ENCODE measurements at places on chromosomes 13 and 19.

GRCh38 chr13:34307607-34308006, 489.7 kb downstream of the RFC3 start:
- no peak for DNase-seq

GRCh38 chr13:100811928-100812327, 137.3 kb upstream of the TMTC4 start:
- DNase-seq, result no peak

DNA sequence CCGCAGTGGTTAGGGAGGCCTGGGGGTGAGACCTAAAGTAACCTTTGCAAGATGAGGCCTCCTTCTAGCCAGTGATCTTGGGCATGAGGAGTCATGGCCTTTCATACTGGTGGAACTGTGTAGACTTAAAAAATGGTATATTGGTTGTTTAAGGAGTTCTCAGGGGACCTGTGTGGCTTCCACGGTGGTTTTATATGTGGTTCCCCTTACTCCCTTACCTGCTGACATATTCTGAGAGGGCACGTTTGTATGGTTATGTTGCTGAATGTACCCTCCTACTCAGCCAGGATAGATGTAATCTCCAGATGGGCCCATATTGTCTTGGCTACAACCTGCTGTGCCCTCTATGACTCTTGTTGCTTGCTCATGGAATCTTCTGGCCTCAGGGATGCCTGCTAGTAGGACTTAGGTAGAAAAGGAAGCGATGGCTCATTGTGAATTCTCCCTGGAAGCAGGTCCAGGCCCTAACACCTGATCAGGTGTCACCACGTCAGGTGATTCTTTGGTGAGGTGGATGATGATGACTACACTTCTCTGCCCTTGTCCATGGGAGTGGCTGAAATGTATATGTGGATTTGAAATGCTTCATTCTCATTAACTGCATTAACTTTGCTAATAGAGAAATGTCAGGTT, 1.8 kb downstream of the ZNF460 start:
- peak; percentile 49 for DNase-seq

DNA sequence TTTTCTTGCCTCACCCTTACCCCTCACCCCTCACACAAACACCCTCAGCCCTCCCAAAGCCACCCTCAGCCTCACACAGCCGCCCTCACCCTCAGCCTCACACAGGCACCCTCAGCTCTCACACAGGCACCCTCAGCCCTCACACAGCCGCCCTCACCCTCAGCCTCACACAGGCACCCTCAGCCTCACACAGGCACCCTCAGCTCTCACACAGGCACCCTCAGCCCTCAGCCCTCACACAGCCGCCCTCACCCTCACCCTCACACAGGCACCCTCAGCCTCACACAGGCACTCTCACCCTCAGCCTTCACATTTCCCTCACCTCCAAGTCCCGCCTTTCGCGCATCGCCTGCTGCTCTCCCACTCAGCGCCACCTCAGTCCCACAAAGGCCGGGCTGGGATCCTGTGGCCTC, 287 bp upstream of the ZSCAN22 start:
- DNase-seq, result no peak

DNA sequence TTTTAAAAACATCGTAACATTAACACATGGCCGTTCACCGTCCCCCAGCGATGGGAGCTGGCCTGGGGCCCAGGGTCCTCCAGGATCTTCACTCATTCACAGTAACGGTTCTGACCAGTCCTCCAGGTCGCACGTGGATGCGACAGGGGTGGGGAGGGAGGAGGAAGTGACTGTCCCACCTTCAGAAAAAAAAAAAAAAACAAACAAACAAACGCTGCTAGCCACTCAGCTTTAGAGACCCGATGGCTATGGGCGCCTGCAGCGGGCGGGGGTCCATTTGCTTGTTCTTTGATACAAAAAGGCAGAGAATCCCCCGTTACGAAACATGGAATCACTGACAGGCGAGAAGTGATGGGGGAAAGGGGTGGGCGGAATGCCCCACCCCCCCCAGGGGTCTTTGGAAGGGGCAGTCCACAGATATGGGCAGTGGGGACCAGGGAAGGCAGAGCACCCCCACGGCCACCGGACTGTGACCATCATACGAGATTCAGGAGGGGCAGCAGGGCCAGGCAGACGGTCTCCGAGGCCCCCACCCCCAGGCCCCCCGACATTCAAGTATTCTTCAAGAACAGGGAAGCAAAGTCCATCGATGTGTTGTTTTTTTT, 13.3 kb downstream of the MKNK2 start:
- no peak for DNase-seq

- no peak for DNase-seq
These were observed 361.0 kb downstream of the KLF12 start for GRCh38 chr13:73773168-73773549.

DNA sequence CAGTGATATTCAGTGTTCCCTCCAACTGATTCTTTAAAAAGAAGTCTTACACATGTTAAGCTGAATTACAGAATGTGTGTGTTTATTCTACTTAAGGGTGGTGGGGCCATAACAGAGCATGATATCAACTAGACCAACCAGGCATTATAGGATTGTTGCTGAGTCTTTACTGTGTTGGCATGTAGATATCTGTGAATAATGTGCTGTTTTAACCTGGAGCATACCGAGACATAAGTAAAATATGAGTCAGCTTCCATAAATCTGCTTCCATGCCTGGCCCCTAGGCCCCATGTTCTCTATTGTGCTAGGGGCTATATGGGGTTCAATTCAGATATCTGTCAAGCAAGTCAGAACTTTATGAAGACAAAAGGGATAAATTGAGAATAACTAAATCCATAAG, 295.7 kb downstream of the MTUS2 start:
- DNase-seq, result no peak

DNA sequence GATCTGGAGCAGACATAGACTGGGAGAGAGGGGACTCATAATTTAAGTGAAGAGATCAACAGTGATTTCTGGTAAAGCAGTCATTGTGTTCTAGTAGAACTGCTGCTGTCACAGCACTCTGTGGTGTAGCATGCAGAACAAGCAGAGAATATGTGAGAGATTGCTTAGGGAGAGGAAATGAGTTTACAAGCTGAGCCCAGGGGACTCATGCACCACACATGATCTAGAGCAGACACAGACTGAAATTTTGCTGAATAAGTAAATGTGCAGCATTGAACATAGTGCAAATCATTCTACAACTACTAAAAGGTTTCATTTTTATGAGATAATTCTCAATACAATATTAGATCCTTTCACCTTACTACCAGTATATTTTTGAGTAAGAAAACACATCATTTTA, 125.7 kb downstream of the MYO16 start:
- no peak for DNase-seq

GRCh38 chr13:48662226-48662625, 8.5 kb downstream of the CYSLTR2 start:
- DNase-seq, result no peak

- no peak for DNase-seq
These were observed 19.8 kb upstream of the GNA15 start for GRCh38 chr19:3115916-3116602.

- DNase-seq, result no peak
These were observed 196.3 kb downstream of the SLITRK5 start for GRCh38 chr13:87867426-87867825.

- no peak for DNase-seq
These were observed 1552.2 kb downstream of the PCDH9 start for GRCh38 chr13:65677906-65678305.

- no peak for DNase-seq
These were observed 20.7 kb upstream of the PTBP1 start for GRCh38 chr19:776549-776948.

GRCh38 chr13:97023117-97023516, 28.8 kb upstream of the OXGR1 start:
- DNase-seq, result no peak

- no peak for DNase-seq
These were observed 112.8 kb upstream of the GJB6 start for GRCh38 chr13:20344836-20345490.

DNA sequence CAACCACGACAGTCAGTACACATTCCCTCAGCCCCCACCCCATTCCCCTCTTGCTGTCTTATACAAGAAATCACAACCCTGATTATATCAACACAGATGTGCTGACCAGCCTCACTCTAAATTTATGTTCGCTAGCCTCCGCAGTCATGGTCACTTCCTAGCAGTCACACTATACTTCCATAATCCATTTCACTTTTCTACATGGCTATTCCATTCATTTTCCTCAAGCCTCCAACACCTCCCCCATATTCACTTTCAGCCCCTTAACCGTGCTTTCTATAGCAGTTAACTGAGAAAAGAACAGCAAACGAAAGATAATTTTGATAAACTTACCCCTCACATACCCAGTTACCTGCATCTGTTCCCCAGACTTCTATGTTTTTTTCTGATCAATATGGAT, 8.4 kb downstream of the LSM14A start:
- DNase-seq, result no peak

GRCh38 chr13:91269237-91269636, 78.2 kb upstream of the MIR17HG start:
- no peak for DNase-seq

DNA sequence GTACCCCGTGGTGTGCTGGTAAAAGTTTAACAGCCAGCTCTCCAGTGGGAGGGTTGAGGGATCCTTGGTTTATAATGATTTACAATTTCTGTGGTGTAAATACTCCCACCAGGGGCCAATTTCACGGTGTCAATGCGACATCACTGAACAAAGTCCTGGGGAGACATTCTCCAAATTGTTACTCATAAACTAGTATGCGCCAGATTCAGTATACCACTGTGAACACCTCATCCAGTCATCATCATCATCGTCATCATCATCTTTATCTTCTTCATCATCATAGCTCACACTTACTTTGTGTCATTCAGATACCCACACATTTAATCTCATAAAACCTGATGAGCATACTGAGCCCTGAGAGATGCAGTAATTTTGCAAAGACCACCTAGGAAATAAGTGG, 17.2 kb upstream of the TNFSF14 start:
- no peak for DNase-seq

DNA sequence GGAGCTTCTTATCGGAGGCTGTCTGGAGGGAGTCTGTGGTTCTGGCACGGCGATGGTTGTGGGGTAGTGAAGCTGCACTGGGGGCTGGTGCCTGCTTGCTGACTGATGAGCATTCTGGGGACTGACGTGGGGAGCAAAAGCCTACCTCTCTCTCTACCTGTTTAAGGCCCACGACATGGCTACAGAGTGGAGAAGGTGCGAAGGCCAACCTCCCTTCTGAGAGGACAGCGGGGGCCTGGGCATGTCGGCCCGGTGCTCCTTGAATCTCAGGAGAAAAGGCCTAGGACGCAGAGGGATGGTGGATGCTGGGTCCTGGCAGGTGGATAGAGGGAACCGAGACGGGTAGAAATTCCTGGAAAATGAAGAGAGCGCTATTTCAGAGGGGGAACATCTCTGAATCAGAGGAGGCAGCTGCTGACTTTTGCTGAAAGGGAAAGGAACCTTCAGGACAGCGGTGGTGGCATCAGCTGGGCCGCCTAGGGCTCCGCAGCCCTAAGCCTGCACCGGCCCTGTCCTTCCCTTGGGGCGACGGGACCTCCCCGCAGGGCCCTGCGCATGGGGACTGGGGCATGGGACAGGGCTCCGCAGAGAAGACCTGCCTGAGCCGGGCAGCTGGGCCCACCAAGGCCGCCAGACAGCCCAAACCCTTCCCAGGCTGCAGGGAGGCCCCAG, 35.0 kb upstream of the MEDAG start:
- no peak for DNase-seq

DNA sequence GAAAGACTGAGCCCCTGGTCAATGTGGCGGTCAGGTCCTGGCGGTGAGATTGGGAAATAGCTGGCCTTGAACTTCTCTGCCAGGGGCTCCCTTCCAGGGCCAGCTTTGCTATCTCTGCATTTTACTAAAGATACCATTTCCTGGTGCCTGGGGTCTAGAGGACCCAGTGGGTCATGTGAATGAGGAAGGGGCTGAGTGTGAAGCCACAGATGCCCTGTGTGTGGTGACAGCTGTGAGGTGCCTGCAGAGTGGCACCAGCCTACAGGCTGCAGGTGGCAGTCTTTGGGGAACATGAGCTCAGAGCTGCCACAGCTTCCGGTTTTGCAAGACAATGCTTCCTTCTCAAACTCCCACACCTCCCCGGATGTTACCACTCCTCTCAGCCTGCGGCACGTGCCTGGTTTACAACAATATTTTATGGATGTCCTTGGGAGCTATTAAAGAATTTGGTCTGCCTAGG, 5.2 kb upstream of the MLNR start:
- peak; percentile 65 for DNase-seq

GRCh38 chr13:100648354-100648753, 26.2 kb downstream of the TMTC4 start:
- DNase-seq, result no peak

DNA sequence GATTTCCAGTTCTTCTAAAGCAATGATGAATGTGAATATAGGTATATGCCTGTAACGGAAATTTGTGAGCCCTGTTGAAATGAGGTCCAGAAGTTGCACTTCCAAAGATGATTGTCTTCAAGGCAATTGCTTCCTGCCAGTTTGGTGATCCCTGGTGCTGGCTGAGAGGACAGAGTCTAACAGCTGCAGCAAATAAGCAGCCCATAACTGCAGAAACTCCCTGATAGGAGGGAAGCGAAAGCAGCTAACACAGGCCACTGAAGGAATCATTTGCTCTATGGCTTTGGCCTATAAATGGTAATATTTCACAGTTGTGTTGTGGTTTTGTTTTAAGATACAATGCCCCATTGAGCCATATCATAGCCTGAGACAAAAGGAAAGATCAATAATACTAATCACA, 451.5 kb upstream of the MIR17HG start:
- no peak for DNase-seq

- DNase-seq, result no peak
These were observed 203.9 kb downstream of the SHISA2 start for GRCh38 chr13:25847635-25848626.

- DNase-seq, result no peak
These were observed 26.5 kb downstream of the SMIM24 start for GRCh38 chr19:3453840-3454239.

GRCh38 chr13:78978381-78978998, 319.5 kb upstream of the OBI1 start:
- DNase-seq, result peak; percentile 50

- no peak for DNase-seq
These were observed 38.9 kb downstream of the COG3 start for GRCh38 chr13:45503658-45504057.

- DNase-seq, result peak; percentile 44
These were observed 28.7 kb upstream of the CD33 start for GRCh38 chr19:51196181-51196580.

Measured in activated CD8-positive, alpha-beta memory T cell treated with anti-CD3 and anti-CD28 coated beads, Interleukin-2, amount 10 ng/mL, durations not matched to agents 7 days and 5 days (primary cell).